ENCODE measurements at places on chromosomes 7 and 10.
A peak's percentile ranks its signal among the peaks of the same experiment; 100 is the strongest.

DNA sequence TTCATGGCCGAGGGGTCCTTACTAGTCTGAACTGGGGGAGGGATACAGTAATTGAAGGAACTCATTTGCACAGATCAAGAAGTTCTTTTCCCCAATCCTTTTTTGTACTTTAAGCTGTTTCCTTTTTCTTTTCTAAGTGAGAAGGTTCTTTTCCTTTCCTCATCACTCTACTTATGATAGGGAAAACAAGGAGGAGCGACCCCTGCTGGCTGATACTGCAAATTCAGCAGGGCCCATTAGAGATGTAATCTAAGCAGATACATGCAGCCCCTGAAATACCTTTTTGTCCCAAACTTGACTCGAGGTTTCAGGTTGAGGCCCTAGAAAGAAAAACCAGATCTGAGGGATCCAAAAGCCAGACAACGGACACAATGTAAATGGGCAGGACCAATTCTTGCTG, 305.5 kb downstream of the DNAJB9 start:
- DNase-seq = no peak

DNA sequence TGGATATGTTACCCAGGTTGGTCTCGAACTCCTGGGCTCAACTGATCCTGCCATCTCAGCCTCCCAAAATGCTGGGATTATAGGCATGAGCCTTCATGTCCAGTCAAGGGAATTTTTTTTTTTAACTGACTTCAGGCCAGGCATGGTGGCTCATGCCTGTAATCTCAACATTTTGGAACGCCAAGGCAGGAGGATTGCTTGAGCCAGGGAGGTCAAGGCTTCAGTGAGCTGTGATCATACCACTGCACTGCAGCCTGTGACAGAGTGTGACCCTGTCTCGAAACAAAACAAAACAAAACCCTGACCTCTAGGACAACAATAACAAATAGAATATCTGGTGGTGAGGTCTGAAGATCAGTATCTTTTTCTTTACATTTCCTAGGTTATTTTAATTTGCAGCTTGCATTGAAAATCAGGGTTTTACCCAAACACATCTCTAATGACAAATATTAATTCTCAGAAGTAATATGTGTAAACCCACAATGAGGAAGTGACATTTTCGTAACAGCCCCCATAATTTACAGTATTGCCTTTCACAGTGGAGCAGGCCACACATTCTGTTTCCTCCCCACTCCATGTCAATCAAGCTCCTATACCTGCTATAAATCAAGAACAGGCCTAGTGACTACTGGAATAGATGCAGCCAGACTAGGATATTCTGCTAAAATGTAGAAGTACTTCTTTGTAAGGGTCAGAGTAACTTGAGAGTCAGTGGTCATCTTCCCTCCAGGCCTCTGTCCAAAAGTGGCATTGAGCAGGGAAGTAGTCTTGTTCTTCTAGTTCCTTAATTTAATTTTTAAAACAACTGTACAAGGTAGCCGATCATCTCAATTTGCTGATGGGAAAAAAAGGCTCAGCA, 43.3 kb upstream of the ECHDC3 start:
- no peak for DNase-seq

GRCh38 chr7:8356071-8356470, 77.3 kb upstream of the NXPH1 start:
- no peak for DNase-seq

GRCh38 chr7:23403970-23404369, 66.3 kb downstream of the IGF2BP3 start:
- DNase-seq = no peak

GRCh38 chr7:48924433-48924832, at the start of gene CDC14C:
TSS of gene CDC14C (plus strand) at chr7:48924547. CDS start at chr7:48924673, 126 bp downstream.
- no peak for DNase-seq

DNA sequence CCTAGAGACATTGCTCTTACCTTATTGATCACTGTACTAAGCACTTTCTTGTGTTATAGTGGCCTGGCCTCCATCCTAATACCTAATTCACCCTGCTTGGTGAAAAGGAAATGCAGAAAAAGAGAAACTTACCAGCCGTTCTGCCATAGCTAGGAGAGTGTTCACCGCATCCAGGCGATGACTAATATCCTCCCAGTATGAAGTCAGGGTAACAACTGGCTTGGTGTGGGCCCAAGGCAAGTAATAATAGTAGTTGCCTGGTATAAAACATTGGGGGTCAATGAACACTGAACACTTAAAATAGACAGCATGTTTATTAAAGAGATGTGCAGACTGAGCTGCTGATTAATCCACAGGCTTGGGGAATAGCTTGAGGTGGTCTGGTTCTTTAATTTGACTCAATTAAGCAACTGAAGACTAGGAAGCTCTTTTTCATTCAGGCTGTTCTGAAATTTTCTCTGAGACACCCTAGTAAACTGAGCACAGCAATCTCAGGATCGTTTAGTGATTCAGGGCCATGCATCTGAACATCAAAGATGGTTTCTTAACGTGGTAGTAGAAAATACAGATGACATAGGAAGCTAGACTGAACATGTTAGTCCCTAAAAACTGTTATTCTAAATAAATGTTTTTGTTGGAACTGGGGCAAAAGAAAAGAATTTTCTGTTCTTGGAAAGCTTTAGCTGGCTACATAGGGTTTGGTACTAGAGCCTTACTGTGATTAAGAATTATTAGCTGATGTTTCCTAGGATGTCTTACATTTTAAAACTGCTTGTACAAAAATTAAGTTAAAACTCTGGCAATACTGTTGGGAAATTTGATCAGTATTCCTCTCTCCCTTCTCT, 102.2 kb downstream of the MYOF start:
- no peak for DNase-seq

- DNase-seq = no peak
Measured at GRCh38 chr10:35887685-35888084, 245.6 kb upstream of the FZD8 start.

DNA sequence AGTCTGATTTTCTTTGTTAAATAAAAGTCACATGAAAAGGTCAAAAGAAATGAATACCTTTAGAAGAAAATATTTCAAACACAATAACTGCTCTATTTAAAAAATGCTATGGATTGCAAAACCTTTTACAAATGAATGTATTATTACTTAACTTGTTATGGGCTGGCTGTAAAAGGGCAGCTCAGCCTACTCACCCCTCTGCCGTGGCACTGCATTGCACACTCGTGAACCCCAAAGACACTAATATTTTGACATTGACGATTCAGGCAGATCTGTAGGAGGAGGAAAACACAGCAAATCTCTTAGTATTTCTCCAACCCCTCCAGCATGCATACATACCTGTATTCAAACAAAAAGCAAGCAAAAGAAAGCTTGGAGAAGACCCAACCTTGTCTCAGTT, 149.5 kb downstream of the FANK1 start:
- DNase-seq = no peak

- no peak for DNase-seq
Measured at GRCh38 chr7:158107806-158108205, 479.8 kb downstream of the PTPRN2 start.

GRCh38 chr7:2169923-2170575, 62.7 kb downstream of the MAD1L1 start:
- DNase-seq = no peak

DNA sequence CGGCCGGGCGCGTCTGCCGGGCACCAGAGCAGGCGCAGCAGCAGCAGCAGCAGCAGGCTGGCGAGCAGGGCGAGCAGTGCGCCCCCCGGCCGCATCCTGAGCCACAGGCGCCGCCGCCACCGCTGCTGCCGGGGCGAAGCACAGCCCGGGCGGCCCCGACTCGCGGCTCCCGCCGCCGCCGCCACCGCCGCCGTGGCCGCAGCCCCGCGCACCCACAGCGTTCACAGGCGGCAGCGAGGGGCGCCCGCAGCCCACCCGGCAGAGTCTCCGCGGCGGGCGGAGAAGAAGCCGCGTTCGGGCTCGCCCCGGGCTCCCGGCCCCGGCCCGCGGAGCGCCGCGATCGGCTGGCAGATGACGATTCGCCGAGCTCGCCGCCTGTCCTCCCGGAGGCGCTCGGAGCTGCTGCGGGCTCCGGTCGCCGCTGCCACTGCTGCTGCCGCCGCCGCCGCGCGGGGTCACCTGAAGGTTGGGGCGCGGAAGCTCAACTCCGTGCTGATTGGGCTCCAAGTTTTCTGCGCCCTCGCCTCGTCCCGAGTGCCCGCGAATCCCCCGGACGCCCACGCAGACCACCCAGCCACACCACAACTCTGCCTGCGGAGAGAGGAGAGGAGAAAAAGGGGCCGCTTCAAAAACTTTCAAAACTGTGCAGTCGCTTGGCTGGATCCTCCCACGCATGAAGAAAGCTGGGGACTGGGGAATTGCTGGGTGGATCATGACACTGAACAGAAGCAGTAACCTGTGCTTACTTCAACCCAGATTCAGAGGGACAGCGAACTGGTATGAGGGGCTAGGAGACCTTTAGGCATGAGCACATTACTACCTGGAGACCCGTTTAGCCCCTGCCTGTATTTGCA, at the start of gene ST8SIA6:
ST8SIA6 (minus strand) TSS at position 435 of the 854 bp plus-strand sequence; CDS start at position 95, 340 bp downstream.
- DNase-seq = peak; percentile 20

DNA sequence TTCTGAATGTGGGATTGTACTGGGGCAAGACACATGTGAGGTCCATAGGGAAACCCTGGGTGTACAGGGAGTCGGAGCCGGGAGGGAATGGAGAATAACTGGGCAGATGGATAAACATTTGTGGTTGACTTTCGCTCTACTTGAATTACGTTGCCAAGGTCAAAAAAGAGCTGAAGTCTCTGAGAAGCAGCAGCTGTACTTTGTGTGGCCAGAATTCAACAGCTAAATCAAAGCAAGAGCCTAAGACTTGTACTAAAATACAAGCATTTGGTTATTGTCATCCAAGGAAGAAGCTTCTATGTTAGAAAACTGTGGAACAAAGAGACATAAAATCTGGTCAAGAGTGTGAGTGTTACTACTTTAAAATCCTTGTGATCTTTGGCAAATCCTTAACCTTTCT, 457.2 kb downstream of the ARL4A start:
- DNase-seq = no peak

GRCh38 chr7:983004-983615, at the start of gene CYP2W1:
TSS of gene CYP2W1 (plus strand) at chr7:983181. CDS start at chr7:983212, 31 bp downstream.
- DNase-seq = no peak

DNA sequence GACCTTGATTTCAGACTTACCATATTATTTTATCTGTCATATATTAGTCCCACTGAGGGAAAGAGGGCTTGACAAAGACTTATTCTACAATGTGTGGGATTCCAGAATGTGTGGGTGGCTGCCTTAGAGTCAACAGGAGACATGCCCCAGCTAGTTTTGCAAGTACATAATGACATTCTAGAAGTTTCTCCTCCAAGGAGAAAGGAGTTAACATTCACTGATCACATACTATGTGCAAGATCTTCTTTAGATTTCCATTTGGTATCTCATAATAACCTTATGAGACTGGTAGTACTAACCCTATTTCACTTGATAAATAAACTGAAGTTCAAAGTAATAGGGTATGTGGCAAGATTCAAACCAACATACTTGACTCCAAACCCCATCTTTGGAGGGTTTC, 25.2 kb downstream of the IRF5 start:
- DNase-seq = no peak
